ENCODE measurements at places on chromosomes 11 and 22.

DNA sequence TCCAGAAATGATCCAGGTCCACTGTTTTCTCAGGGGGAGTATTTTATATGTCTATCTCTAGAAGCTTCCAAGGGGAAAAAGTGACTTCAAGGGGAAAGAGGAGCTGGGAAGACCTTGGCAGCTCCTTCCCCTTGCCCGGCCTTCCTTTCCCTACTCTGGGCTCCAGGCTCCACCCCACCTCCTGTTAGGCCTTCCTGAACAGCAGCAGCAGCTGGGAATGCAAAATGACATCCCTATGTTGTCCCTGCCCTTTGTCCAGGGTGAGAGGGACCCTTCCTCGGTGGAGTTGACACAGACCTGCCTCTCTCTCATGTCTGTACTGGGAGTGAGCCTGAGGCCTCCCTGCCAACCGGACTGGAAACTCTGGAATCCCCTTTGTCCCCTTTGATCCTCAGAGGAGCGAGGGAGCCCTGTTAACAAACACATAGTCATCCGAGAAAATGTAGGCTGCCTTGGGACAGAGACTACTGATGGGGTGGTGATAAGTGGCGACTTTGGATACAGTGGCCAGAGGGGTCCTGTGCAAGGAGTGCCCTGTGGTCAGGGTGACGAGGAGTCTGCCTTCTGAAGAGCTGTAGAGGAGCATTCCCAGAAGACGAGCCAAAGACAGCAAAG lies 9.0 kb upstream of the MALAT1 start:
- peak; percentile 24 for DNase-seq

DNA sequence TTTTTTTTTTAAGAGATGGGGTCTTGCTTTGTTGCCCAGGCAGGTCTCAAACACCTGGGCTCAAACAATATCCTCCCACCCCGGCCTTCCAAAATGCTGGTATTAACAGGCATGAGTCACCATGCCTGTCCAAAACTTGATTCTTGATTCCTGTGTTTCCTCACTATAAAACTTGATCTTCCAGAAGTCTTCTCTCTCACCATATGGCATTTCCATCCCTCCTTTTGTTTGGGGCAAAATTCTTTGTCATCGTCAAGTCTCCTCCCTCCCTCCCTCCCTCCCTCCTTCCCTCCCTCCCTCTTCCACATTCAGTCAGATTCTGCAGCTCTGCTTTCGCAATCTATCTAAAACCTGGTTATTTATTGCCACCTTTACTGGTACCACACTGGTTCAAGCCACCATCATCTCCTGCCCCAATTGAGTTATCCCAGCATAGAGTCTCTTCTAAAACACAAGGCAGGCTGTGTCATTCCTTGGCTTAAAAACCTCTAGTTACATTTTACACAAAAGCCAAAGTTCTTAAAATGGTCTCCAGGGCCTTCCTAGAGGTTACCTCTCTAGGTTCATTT lies 65.0 kb upstream of the HORMAD2 start:
- no peak for DNase-seq

DNA sequence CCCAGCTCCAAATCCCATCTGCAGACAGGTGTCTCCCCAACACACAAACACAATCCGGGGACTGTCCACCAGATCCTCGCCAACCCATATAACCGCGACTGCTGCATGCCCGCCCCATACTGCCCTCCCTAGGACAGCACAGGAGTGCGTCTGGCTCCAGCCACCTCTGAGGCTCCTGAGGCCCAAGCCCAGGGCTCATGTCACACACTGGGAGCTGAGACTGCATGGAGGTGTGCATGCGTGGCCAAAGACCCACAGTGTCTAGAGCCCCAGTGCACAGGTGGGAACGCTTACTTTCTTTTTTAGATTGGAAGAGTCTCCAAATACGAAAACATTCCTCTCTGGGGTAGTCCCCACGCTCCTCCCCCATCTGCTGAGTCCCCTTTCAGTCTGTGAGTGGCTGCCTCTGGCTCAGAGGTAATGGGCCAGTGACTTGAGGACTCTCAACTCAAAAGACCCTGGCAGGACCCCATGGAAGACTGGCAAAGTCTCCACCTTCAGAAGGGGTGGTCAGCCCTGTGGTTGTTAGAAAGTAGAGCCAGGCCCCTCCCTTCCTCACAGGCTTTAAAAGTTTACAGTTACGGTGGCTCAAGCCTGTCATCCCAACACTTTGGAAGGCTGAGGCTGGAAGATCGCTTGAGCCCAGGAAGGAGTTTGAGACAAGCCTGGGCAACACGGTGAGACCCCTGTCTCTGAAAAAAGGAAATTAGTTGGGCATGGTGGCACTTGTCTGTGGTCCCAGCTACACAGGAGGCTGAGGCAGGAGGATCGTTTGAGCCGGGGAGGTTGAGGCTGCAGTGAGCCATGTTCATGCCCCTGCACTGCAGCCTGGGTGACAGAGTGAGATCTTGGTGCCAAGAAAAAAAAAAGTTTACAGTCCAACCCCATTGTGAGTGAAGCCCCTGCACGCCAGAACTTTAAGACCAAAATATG lies 2.3 kb downstream of the CBX7 start:
- no peak for DNase-seq

DNA sequence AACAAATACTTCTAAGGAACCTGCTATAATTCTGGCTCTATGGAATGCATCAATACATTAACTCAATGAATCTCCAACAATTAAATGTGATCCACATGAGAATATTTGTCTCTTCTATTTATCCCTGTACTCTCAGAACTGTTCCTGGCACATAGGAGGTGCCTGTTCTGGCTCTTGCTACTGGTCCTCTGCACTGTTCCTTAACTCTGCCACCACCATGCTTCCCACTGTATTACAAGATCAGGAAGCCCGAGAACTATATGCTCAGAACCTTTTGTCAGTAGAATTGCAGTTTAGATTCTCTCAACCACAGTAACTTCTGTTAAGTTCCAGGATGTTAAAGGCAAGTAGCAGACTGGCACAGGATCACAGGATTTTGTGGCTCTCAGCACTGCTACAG lies 376.3 kb upstream of the CCDC90B start:
- DNase-seq: no peak

GRCh38 chr11:61349189-61349751 lies 12.4 kb downstream of the CYB561A3 start:
- DNase-seq: no peak

- DNase-seq: peak; percentile 77
Measured at GRCh38 chr22:45777046-45777851, 105.6 kb downstream of the ATXN10 start.

- peak; percentile 3 for DNase-seq
Measured at GRCh38 chr22:27032091-27032761, 374.8 kb downstream of the MIAT start.

DNA sequence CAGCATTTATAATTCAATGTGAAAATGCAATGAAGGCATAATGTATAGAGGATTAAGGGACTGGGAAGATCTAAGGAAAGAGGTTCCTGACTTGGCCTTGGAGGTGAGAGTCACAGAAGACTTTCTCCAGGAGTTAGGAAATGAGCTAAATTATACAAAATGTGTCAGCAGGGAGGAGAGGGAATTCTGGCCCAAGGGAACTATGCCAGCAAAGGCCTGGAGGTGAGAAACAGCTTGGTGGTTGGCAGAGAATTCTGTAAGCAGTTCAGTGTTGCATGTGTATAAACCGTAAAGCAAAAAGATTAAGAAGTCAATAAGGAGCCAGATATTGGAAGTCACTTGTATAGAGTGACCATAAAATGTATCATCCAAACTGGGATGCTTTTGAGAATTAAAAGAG lies 142.2 kb upstream of the SESN3 start:
- DNase-seq: no peak

DNA sequence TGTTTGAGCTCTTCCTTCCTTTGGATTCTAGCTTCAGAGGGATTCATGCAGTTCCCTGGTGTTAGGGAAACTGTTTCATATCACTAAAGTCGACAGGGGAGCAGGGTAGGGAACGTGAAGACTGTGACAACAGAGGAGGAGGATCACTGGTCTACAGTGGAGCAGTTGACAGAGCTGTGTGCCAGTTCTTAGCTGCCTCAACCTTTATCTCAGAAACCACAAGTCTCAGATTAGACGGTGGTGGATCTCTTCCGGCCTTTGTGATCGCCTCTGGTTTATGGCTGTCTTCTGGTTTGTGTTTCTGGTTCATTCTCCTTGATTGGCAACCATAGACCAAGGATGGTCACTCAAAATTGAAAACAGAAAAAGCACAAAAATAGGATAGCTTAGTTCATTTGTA lies 538.9 kb upstream of the API5 start:
- DNase-seq: no peak

- DNase-seq: no peak
Measured at GRCh38 chr22:49783036-49783746, 44.5 kb downstream of the BRD1 start.

DNA sequence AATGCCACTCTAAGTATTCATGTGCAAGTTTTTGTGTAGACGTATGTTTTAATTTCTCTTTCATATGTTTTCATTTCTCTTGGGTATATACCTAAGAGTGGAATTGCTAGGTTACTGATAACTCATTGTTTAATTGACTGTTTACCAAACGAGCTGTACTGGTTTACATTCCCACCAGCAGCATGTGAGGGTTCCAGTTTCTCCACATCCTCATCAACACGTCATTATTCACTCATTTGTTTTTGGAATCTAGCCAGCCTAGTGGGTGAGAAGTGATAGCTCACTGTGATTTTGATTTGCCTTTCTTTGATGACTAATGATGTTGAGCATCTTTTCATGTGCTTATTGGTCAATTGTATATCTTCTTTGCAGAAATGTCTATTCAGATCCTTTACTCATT lies 4.0 kb downstream of the ANKRD13D start:
- no peak for DNase-seq

- DNase-seq: no peak
Measured at GRCh38 chr11:71239581-71239980, 12.8 kb downstream of the SHANK2 start.

DNA sequence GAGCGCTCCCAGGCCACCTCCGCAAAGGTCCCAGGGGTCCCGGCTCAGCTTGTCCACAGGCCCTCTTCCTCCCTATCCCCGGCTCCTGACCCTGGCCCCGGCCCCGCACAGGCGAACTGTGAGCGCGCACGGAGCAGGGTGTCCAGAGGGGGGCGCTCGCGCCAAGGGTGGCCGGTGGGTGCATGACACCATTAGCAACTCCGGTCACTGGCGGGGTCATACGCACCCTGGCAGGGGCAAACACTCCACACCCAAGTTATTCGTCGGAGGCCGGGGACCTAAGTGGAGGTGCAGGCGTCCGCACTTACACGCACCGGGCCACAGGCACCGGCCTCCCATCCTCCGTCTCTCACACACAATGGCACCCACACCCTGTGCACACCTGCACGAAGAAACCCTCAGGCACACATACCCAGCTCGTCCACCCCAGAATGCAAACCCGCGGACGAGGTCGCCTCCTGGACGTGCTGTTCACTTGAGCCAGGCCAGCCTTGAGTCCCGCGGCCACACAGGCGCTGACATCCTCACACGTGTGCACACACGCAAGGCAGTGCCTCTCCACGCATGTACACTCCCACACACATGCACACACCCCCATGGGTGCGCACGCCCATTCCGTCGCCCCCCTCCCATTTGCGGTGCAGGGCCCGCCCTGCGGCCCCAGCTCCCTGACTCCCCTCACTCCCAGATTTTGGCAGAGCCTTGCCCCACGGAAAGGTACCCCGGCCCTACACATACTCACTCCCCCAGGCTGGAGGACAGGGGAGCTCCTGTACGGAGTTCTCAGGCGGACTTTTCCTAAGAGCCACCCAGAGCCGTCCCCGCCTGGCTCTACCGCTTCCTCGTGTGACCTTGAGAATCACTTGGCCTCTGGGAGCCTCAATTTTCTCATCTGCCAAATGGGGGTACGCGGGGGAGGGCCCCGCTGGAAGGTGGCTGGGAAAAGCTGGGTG lies at the start of gene RASGRP2:
Gene RASGRP2 (minus strand): TSS at position 552 of the 953 bp plus-strand sequence. CDS start 1,276 bp downstream, outside the sequence.
- peak; percentile 57 for DNase-seq

DNA sequence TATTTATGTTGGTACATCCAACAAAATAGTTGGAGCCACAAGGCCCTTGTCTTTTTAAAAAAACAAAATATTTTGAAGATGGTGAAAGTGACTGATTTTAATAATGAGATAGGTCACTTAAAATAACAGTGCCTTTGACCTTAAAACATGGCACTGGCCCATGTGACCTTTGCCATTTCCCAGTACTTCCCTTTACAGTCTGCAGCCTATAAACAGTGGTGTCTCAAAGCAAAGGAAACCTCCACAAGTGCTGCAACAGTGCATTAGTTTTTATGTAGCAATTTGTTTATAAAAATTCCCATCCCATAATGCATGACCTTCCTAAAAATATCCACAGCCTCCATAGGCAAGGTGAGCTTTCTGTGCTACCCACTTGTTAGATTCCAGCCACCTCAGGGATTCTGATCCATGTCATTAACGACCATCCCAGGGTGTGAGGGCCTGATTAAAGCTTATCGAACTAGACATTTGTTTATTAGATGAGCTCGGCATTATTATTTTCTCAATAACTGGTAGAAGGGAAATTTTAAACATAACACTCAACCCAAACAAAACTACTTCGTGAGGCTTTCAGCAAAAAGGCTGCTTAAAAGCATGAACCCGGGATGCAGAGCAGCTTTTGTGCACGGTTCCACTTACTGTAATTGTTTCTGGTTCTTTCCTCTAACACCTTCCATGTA lies 28.0 kb upstream of the CRKL start:
- DNase-seq: no peak

DNA sequence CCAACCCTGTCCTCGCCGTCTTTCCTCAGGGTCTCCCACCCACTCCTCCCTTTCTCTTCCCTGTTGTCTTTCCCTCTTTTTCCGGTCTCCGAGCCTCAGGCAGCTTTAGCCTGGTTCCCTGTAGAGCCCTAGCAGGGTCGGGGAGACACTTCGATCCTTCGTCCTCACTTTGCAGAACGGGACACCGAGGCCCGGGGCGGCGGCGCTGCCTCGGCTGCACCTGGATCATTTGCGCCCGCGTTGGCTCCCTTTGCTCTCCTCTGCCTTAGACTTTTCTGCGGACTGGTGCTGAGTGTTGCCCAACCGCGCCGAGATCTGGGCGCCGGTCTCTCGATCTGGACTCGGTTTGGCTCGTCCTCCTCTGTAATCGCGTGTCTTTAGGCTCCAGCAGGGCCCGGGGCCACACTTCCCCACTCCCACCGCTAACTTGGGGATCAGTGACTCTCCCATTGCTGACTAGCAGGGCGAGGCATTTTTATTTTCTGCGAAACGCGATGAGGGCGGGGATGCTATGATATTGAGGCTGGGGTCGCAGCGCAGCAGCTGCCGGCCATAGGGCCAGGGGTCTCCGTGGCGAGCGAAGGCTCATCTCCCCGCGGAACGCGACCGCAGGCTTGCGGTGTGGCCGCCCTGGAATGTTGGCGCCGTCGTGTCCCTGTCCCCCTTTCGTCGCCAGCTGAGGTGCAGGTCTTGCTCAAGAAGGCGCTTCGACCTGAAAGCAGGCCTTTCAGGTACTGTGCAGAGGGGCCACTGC lies 1.6 kb upstream of the E2F8 start:
- no peak for DNase-seq

GRCh38 chr11:61298663-61299244 lies 3.6 kb upstream of the VWCE start:
- DNase-seq: no peak

DNA sequence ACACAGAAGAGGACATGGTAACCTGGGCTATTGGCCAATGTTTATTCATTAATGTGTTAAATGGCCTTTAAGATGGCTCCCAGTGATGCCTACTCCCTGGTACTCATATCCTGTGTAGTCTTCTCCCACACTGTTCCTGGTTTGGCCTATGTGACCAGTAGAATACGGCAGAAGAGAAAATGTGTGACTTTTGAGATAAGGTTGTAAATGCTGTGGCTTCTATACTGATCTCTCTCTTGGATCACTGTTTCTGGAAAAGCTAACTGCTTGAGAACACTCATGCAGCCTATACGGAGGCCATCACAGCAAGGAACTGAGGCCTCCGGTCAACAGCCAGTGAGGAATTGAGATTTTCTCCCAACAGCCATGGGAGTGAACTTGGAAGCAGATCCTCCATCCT lies 24.1 kb downstream of the MAML2 start:
- DNase-seq: no peak
